Osteoblast (primary cell): ENCODE measurements at places on chromosomes 16 and 17.

GRCh38 chr17:50689956-50690886 is 17.5 kb downstream of the ANKRD40 start:
- no peak for DNase-seq

DNA sequence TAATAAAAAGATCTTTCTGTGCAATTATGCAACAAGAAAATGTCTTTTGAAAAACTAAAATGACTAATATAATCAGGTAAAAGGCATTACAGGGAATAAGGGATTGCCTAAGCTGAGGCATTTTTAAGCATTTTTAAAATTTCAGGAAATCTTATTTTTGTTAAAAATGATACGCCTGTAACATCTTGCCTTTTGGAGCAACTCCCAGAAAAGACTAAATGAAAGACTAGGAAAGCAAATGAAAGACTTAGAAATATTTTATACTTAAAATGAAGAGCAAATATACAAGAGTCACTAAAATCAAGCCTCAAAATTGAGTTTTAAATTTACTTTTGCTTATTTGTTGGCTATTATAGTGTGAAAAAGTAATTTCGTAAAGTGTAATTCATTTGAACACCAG is 55.8 kb downstream of the DUSP14 start:
- no peak for DNase-seq

GRCh38 chr17:49114703-49115102 is 17.9 kb upstream of the B4GALNT2 start:
- no peak for DNase-seq

- DNase-seq, result no peak
Measured at GRCh38 chr16:70375636-70376611, 29.2 kb downstream of the DDX19A start.

DNA sequence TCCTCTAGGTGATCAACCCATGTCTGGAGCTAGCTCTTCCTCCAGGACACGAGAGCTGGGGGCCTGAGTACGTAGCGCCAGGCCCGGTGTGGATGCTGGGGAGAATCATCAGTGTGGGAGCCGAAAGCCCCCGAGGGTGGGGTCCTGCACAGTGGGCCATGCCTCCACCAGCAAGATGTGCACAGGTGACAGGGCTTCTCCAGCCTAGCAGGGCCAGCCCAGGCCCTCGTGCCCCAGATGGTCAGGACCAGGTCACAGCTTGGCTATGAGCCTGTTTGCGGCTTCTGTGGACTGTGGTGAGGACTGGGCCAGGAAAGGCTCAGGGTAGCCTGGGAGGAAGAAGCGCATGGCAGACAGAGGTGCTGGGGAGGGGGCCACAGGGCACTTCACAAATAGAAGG is 7.8 kb downstream of the MPG start:
- DNase-seq, result peak; percentile 65

GRCh38 chr17:74529243-74529642 is 2.0 kb downstream of the CD300LB start:
- no peak for DNase-seq

DNA sequence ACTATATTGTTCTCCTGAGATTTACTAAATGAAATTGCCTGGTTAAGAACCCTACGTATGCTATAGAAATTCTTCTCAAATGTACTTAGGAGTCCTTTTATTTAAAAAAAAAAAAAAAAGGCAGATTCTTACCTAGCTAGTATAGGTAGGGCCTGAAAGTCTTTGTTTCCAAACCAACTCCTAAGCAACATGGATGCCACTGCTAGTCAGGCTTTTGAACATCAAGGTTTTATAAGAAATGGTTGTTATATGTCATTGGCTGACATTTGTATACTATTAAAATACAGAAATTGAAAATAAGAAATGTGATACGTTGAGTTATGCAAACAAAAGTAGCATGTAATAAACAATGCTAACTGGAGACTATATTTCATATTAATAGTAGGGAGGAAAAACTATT is 1.2 kb downstream of the EVI2A start:
- no peak for DNase-seq

- peak; percentile 65 for DNase-seq
Measured at GRCh38 chr16:90015586-90016338, 3.5 kb downstream of the DBNDD1 start.

DNA sequence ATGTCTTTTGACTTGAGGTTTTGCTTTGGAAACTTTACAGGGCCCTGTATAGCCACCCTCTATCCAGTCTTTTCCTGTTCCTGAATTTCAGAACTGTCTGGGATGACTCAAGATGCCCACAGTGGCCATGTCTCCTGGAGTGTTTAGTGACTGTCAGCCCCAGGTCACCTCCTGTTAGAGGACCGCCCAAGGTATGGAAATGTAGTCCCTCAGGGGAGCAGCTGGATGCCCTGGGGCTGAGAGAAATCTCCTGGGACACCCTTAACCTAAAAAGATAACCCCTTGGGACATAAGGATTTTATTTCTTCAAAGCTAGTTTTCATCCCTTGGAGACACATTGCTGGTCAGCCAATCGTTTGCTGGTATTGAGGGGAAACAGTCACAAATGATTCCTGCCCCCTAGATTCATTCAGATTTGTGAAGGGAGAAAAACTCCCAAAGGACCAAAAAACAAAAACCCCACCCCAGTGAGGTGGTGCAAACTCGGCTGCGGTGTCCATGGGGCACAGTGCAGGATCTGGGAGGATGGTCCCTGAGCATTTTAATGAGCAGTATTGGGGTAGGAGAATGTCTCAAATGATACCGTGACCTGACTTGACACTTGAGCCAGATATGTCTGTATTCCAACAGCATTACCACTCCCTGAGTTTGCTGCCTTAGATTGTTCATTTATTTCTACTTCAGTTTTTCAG is 1.7 kb downstream of the ZNF267 start:
- peak; percentile 80 for DNase-seq

DNA sequence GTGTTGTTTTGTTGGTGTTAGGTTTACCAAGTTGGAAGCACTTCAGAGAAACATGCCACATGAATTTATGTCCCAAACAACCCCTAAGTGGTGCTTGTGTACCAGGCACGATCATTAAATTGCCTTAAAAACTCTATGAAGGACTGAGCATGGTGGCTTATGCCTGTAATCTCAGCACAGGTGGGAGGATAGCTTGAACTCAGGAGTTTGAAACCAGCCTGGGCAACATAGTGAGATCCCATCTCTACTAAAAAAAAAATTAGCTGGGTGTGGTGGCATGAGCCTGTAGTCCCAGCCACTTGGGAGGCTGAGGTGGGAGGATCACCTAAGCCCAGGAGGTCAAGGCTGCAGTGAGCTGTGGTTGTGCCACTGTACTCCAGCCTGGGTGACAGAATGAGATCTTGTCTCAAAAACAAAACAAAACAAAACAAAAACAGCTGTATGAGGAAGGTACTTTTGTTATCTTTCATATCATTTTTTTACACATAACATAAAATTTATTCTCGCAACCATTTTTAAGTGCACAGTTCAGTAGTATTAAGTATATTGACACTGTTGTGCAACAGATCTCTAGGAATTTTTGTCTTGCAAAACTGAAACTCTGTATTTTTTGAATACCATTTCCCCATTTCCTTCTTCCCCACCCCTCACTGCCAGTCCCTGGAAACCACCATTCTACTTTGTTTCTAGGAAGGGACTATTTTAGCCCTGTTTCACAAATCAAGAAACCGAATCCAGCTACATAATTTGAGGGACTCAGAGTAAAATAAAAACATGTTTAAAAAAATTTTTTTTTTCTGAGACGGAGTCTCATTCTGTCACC is 14.3 kb upstream of the RBBP6 start:
- no peak for DNase-seq

- peak; percentile 6 for DNase-seq
Measured at GRCh38 chr16:87782033-87782432, 16.2 kb upstream of the KLHDC4 start.

DNA sequence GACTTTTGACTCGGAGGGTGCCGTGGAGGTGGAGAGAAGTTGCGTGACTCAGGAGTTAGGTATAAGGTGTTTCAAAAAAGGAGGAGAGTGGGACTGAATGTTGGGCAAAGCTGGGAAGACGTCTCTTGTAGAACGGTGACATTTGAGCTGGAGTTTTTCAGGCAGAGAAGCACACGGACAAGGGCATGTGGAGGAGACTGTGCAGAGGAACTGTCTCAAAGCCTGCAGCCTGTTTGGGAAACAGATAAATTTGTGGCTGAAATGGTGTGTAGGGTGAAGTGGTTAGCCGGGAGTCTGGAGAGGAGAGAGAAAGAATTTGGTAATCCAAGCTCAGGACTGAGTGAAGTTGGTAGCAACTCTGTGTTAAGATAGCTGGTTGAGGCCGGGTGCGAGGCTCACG is 9.8 kb downstream of the USP10 start:
- no peak for DNase-seq

DNA sequence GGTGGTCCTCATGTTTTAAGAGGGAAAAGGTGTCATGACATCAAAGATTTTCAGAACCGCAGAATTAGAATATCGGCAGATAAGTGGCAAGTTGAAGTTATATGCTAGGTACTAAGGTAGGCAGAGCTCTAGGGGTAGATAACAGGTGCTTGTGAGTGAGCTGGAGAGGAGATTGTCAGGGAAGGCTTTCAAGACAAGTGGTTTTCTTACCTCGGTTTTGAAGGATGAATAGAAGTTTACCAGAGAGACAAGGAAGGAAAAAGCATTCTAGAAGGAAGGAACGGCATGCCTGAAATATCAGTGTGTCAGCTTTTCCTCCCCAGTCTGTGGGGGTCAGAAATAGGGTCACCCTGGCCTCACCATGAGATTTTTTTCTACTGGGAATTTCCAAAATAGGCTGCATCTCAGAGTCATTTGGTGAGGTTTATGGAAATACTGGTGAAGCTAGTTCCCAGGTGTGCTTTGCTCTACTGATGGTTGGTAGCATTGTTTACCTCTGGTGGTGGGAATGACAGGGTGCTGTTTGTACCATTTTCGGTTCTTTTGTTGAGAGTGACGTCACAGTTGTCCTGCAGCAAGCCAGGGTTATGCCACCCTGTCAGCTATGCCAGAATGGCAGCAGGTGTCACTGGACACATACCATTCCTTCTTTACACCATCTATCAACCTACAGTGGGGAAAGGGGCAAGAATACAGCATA is 112.5 kb downstream of the MSI2 start:
- no peak for DNase-seq

DNA sequence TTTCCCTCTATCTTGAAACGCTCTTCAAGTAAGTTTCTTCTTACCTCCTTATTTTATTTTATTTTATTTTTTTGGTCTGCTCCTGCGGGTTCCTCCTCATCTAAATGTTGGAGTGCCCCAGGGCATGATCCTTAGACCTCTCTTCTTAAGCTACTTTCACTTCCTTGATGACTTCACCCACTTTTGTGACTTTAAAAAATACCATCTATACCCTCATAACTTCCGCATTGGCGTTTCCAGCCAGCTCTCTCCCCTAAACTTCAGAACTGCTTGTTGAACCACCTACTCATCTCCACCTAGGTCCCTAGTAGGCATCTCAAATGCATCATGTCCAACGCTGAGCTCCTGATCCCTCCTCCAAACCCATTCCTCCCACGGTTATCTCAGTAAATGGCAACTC is 51.4 kb upstream of the NFAT5 start:
- DNase-seq, result no peak

DNA sequence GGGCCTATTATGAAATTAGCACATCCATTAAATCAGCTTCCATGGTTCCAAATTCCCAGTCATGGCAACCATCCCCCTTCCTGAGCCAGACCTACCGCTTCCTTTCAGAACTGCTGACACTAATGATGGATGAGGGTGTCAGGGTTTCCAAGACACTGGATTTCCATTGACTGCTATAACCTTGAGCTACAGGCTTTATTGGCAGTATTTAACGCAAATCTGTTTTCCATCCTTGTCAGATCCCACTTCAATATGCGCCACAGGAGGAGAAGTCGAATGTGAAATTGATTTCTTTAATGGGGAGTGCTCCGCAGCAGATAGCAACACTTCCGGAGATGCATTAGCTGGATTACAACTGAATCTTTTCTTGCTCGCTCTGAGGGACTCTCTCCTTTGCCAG is 197.1 kb downstream of the HS3ST4 start:
- no peak for DNase-seq

DNA sequence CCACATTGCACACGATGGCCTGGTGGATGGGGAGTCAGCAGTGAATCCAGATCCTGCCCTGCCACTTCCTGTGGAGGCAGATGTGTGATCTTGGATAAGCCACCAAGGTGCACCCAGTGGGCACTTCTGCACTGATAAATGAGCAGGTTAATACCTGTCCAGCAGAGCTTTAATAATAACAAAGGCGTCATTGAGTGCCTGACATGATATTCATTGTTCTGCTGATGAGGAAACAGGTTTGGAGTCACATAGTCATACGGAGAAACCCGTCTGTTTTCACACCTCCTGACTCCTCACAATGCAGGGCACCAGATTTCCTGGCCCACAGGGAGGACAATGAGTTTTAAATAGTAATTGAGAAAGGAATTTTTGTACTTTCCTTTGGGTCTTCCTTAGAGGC is 324.6 kb upstream of the CDH5 start:
- no peak for DNase-seq

- peak; percentile 76 for DNase-seq
Measured at GRCh38 chr17:39756380-39757079, 18.8 kb downstream of the GRB7 start.

DNA sequence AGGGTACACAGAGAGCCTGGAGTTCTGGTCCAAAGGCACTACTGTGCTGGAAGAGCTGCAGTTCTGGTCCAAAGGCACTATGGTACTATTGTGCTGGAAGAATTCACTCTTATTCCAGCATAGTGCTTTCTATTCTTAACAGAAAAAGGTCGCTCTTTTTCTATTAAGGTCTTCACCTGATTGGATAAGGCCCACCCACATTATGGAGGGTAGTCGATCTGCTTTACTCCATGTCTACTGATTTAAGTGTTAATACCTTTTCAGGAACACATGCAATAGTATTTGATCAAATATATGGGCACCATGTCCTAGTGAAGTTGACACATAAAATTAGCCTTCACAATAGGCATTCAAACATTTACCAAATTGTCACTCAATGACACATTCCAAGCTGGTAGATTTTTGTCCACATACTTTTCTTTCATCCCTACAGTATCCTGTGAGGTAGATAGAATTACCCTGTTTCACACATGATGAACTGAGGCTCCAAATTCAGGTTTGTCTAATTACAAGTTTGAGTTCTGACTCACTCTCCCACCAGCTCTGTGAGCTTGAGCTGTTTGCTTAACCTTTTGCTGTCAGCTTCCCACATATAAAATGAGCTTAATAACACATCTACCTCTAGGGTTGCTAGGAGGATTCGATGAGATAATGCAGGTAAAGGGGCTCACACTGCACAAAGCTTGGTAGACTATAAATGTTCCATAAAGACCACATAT is 129.9 kb downstream of the AIPL1 start:
- no peak for DNase-seq

DNA sequence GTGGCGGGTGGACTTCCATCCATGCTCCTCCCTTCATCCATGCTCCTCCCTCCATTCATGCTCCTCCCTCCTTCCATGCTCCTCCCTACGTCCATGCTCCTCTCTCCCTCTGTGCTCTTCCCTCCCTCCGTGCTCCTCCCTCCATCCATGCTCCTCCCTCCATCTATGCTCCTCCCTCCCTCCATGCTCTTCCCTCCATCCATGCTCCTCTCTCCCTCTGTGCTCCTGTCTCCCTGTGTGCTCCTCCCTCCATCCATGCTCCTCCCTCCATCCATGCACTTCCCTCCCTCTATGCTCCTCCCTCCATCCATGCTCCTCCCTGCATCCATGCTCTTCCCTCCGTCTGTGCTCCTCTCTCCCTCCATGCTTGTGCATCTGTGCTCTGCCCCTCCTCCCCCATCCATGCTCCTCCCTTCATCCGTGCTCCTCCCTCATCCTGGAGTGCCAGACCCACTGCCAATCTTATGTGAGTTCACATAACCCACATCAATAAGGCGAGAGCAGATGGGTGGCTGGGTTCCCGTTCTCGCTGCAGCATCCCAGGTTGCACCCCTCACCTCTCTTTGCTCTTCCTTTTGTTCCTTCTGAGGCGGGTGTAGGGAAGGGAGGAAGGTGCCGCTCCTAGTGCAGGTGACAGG is 22.8 kb downstream of the KSR1 start:
- peak; percentile 37 for DNase-seq

GRCh38 chr16:89921702-89922476 is 1.3 kb upstream of the TUBB3 start:
- peak; percentile 100 for DNase-seq
